ENCODE measurements at places on chromosomes 3 and 15. TPM values are rescaled to one million over a fixed set of nuclear protein-coding genes. Genes with fewer than 3 reads are reported as not detected.

DNA sequence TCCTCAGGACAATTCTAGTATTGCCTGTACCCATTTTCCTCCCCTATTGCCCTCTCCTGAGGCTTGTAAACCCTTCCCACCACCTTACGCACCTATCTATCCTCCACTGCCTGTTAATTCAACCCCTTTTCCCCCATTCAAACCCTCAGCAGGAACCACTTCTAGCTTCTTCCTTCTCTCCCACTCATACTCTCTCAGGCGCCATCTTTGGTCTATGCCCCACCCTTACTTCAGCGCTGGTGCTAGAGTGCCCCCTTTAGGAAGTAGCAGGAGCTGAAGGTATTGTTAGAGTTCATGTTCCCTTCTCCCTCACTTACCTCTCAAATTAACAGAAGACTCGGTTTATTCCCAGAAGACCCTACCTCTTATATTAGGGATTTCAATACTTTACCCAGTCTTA, 121.8 kb upstream of the NLGN1 start:
- DNase-seq: no peak

MANF gene
- 37.3 TPM for total RNA-seq

GRCh38 chr15:91369823-91370222, 269.8 kb downstream of the SV2B start:
- DNase-seq: no peak

IL5RA gene
- total RNA-seq: not detected

TTLL13 gene
- total RNA-seq: under 0.01 TPM
